ENCODE measurements at places on chromosomes 3 and 15.
A peak's percentile ranks its signal among the peaks of the same experiment; 100 is the strongest.

GRCh38 chr15:79282371-79283251, at the start of gene ANKRD34C:
Gene ANKRD34C (plus strand): TSS chr15:79282722. CDS start chr15:79293285, 10,563 bp downstream.
- DNase-seq: peak; percentile 10

GRCh38 chr3:23659840-23660430, 145.8 kb upstream of the UBE2E1 start:
- DNase-seq: no peak

GRCh38 chr3:11523572-11524101, 120.1 kb downstream of the VGLL4 start:
- DNase-seq: no peak

DNA sequence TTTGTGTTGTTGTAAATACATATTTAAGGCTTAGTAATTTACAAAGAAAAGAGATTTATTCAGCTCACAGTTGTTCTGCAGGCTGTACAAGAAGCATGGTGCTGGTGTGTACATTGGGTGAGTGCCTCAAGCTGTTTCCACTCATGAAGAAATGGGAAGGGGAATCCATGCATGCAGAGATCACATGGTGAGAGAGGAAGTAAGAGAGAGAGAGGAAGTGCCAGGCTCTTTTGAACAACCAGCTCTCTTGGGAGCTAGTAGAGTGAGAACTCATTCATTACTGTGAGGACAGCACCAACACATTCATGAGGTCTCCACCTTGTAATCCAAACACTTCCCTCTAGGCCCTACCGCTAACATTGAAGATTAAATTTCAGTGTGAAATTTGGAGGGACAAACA, 909.2 kb downstream of the NSUN3 start:
- DNase-seq: no peak

GRCh38 chr15:77031376-77032050, 36.6 kb downstream of the PSTPIP1 start:
- DNase-seq: no peak

- DNase-seq: no peak
These were observed 70.3 kb upstream of the OCA2 start for GRCh38 chr15:28169366-28169765.

GRCh38 chr3:178562143-178562946, 26.1 kb downstream of the KCNMB2 start:
- DNase-seq: no peak

- DNase-seq: no peak
These were observed 70.9 kb downstream of the GMPS start for GRCh38 chr3:155941354-155941753.

DNA sequence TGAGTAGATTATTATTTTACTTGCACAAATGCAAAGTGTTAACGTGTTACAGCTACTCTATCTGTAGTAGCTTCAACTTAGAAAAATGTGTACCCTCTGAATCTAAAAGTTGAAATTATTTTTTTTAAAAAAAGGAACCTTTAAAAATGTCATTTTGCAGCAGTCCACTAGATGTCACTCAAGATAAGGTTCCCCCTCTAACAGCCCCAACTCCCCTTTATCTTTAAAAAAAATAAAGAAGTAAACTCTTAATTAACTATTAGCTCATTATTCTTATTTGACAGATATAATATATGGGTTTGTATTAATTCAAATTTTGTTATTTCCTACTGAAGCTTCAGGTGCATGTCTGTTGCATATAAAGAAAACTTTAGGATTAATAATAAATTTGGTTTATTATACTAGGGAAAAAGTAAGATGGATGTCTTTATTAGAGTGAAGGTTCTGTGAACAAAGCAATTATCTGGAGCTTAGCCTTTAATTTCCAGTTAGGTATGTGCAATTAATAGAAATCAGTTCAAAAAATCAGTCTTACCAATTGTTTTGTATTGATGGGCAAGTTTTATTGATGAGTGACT, 288.5 kb downstream of the VGLL3 start:
- no peak for DNase-seq

GRCh38 chr3:26984416-26985390, 362.1 kb downstream of the LRRC3B start:
- no peak for DNase-seq

- DNase-seq: peak; percentile 29
These were observed 47.3 kb downstream of the WWTR1 start for GRCh38 chr3:149610351-149611105.

- no peak for DNase-seq
These were observed 33.2 kb downstream of the MKRN2 start for GRCh38 chr3:12590096-12590495.

DNA sequence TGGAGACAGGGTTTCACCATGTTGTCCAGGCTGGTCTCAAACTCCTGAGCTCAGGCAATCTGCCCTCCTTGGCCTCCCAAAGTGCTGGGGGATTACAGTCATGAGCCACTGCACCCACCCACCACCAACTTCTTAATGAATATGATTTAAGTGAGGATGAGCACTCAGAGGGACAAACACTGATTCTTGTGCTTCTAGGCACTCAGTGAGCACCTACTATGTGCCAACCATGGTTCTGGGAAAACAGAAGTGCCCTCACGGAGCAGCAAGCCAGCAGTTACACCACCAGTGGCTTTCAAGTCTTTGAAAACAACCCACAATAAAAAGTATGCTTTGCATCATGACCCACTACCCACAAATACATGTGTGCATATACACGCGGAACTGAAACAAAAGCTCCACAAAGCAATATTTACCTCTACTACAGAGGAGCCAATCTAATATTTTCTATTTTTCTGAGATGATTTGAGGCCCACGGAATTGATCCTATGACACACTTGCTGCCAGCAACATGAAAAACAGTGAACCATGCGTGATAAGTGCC, 91.9 kb downstream of the MEGF11 start:
- DNase-seq: no peak

DNA sequence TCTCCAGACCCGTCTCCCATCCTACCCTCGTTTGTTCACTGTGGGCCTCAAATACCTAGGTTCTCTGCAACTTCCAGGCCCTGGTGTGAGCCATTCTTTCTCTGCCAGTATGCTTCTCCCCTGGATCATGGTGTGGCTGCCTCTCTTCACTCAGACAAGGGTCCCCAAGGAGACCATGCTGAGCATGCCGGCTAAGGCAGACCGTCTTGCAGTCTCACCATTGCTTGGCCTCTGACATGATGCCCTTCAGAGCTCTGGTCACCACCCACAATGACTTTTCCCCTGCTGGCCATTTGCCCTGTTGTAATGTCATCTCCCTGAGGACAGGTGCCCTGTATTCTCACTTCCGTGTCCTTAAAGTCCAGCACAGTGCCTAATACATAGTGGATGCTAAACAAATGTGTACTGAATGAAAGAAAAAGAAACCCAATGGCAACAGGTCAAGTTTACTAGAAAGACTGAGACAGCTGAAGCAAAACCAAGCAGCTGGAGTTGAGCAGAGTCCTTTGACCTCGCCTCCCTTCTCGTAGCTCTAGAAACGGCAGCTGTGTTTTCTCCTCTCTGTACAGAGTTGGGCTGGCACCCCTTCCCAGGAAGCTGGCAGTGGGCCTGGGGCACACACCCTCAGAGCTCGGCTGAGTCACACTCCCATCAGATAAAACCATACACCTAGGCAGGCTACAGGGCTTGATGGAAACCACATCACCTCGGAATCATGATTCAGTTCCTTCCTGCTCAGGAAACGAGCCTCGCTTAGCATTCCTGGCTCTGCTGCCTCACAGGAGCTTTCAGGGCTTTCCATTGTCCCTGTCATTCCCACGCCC, 8.6 kb downstream of the TLR9 start:
- no peak for DNase-seq

GRCh38 chr15:74868059-74868458, 5.1 kb downstream of the SCAMP2 start:
- DNase-seq: no peak

DNA sequence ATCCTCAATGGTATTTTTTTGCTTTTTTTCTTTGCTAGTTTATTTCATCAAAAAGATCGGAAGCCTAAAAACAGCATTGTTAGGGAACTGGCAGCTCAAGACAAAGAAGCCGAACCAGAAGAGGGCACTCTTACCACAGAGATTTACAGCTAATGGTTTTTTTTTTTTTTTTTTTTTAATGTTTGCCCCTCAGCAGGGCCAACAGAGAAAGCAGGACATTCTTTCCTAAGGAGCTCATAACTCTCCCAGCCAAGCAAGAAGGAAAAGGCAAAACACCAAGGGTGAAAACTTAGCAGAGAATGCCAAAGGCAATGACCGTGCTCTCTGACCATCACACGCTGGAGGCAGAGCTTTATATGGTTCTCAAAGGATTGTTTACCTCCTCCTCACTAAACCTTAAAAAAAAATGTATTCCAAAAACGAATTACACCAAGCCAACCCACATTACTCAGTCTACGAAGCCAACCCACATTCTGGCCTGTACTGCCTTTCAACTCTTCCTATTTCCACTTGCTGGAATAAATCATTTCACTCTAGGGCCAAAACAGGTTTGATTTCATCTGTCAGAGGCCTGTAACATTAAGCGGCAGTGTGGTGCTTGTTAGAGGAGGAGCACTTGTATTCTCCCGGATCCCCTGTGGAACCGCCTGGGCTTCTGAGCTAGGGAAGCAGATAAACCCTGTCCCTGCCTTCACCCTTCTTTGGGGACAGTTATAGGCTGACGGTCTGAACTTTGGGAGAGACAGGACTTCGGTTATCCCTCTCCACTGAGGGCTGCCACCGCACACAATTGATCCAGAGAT, 35.6 kb upstream of the GYG1 start:
- no peak for DNase-seq

GRCh38 chr15:100803171-100803440, 76.5 kb upstream of the ALDH1A3 start:
- no peak for DNase-seq

- DNase-seq: no peak
These were observed 473.1 kb upstream of the UBE2E2 start for GRCh38 chr3:22729981-22730380.

DNA sequence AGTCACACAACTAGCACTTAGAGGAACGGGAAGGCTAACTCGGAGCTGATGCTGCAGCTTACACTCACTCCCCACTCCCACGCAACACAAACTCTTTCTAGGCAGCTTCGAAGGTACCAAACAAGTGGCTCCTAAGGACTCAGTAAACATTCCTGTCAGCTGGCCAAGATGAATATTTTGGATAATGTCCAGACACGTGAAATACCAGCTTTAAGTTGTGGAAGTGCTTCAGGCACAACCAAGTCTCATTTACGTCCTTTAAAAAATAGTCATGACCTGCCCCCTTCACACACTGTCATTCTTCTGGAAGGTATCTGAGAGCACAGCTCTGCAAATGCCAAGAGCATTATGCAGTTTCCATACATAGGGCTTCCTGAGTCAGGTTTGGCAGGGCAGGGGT, 1005.9 kb upstream of the CFAP20DC start:
- no peak for DNase-seq

DNA sequence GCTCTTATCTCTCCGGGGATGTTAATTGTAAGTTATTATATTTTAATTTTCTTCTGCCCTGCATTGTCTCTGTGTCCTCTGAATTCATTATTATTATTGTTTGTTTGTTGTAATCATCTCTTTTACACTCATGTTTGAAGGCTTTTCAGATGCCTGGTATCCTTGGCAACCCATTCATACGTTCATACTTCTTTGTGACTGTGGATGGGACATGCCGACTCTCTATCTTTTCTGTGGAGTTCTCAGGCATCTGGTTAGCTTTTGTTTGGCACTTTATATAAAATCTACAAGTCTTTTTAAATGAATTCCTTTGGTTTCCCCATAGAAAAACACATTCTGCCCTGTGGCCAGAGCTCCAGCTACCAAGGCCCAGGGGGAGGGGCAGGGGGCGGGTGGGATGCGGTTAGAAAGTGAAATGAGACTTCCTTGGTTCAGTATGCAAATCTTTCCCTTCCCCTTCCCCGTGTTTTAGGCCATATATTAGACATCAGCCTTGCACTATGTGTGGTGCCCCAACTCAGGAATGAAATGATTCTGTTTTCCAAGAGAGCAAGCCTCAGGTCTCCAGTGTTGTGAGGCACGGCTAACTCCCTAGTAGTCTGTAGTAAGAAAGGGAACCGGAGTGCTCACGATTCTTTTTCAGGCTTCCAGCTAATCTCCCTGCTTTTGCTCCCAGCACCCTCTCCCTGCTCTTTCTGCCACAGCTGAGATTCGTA, 79.2 kb downstream of the SST start:
- DNase-seq: no peak

- DNase-seq: no peak
These were observed 42.2 kb downstream of the SYN2 start for GRCh38 chr3:12046406-12046805.

GRCh38 chr3:184409946-184410500, 30.2 kb downstream of the CHRD start:
- DNase-seq: no peak

GRCh38 chr3:108838436-108838835, 15.8 kb downstream of the TRAT1 start:
- DNase-seq: no peak

GRCh38 chr3:9088441-9089353, 125.4 kb upstream of the RAD18 start:
- DNase-seq: peak; percentile 53

DNA sequence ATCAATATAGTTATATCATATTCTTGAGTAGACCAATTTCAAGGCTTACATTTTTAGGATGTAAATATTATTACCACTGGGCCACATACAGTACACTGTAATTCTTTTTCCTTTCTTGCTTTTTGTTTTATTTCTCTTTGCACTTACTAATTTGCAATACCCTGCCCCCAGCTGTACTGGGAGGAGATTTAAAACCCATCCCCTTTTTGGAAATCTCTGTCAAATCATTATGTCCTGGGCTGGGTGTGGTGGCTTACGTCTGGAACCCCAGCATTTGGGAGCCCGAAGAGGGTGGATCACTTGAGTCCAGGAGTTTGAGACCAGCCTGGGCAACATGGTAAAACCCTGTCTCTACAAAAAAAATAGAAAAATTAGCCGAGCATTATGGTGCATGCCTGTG, 16.2 kb downstream of the ZBTB11 start:
- no peak for DNase-seq

DNA sequence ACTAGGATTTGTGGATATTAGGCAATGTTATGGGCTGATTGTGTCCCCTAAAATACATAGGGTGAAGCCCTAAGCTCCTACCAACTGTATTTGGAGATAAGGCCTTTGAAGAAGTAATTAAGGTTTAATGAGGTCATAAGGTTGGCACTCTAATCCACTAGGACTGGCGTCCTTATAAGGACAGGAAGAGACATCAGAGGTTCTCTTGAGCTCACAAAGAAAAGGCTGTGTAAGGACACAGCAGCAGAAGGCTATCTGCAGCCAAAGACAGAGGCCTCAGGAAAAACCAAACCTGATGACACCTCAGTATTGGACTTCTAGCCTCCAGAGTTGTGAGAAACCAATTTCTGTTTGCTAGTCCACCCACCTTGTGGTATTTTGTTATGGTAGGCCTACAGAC, 416.7 kb downstream of the ZBTB20 start:
- DNase-seq: no peak

DNA sequence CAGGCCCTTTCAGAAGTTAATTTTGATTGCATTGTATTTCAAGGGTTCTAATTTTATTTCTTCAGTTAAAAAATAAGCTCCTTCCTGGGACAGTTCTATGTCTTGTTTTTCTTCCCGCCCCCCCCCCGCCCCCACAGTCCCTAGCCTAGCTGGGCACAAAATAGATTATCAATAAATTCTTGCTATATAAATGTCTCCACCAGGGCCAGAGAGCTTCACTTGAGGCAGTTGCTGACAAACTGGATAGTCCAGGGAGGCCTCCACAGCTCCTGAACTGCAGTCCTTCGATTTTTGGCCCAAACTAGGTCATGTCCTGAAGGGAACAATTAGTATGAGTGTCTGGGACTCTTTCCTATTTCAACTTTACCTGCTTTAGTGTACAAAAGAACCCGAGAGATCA, 9.9 kb upstream of the CSPG5 start:
- no peak for DNase-seq

GRCh38 chr15:42118650-42119445, 24.5 kb upstream of the PLA2G4D start:
- DNase-seq: no peak

Data from nucleus accumbens (tissue), 56 donors.